ENCODE measurements at places on chromosomes 4 and X.

DNA sequence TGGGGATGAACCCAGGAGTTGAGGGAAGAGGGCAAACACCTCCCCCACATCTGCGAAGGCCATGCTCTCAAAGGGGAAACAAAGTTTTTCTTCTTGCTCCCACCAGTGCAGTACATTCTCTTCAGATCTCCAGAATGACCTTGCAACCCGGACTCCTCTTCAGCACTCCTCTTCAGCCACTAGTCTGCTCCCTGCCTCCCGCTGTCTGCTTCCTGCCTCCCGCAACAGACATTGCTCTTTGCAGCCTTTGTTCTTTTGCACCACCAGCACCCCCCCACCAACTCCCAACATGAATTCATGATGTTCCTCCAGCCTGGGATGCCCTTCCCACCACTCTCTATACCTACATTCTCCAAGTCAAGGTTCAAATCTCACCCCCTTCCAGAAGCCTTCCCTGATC lies 32.1 kb downstream of the UTP14A start:
- no peak for DNase-seq

GRCh38 chr4:71186566-71187403 lies 152.0 kb upstream of the SLC4A4 start:
- DNase-seq, result no peak

GRCh38 chrX:19720661-19721060 lies 166.7 kb downstream of the SH3KBP1 start:
- DNase-seq, result no peak

DNA sequence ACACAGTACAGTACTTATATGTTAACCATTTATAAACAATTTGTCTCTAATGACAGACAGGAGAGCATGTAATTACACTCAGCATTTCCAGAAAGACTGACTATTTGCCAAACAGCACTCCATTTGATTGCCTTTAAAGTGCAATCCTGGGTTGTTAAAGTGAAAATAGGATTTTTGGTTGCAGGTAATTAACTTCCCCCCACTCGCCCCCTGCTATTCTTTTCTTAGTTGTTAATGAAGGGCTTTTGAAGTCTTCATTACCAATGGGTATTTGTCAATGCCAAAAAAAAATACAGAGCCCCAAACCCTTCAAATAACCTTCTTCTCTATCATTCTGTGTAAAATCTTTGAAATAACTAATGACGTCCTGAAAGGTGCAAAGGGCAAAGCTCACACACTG lies 825.6 kb downstream of the STPG2 start:
- no peak for DNase-seq

DNA sequence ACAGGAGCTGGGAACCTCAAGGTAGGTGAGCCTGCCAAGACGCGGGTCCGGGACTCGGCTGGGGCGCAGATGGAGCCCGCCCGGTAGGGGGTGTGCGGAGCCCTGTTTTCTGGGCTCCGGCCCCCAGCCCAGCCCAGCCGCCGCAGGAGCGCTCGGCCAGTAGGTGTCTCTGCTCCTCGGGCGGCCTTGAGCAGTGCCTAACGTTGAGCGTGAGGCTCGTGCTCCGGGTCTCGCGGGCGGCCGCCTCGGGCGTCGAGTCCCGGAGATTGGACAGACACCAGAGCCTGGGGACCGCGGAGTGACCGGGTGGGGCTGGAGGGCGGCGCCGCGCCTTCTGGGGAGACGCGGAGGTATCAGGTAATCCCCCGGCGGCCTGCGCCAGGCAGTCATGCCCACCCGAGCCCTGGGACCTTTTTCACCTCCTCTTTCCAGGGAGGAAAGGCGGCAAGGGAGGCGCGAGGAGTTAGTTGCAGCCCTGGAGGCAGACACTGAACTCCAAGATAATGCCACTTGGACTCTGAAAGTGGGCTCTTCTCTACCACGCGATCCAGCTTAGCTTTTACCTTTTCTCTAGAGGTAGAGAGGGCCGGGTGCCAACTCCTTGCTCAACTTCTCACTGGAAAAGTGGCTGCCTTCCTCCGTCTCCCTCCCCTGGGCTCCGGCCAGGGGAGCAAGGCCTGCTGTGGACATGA lies 14.5 kb upstream of the FGG start:
- no peak for DNase-seq

DNA sequence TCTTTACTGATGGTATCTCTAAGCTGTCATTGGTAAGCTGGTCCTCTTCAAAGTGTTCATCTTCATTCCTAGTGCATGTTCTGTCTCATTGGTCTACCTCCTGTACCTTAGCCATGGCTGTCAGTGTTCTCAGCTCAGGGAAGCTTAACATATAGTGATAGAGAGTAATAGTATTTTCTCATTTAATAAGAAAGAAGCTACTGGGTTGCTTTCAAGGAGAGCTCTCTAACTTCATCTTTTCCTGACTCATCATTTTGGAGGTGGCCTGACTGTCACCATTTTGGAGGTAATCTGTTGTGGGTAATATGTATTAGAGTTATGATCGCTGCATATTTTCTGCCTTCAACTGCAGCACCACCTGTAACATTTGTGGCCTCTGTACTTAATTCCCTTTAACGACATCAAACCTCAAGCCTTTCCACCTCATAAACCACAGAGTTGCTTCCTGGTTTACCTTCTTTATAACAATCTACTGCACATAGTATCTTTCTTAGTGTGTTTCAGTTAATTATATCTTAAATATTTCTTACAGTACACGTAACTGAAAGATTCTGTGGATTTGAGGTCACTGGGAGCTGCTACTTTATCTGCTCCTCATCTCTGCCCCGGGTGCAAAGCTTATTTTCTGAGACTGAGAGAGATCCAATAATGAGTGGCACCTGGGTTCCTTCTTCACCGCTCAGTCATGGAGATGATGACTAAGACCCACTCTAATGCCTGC lies 474.0 kb upstream of the TECRL start:
- DNase-seq, result no peak

DNA sequence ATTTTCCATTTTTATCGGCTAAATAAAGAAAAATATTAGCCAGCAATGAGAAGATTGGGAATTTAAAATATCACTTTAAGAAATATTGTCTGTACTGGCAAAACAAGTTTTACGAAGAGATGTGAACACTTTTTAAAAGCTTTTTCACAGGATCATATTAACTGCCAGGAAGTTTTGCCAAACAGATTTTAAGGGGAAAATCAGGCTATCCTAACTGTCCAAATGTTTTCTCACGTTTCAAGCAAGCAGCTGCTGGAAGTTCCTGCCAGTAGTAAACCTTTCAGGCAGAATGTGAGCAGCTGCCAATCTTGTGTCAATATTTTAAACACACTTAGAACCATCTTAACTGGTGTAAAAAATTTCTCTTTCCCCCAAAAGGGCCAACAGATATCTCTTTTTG lies 101.1 kb downstream of the ADGRL3 start:
- DNase-seq, result no peak

DNA sequence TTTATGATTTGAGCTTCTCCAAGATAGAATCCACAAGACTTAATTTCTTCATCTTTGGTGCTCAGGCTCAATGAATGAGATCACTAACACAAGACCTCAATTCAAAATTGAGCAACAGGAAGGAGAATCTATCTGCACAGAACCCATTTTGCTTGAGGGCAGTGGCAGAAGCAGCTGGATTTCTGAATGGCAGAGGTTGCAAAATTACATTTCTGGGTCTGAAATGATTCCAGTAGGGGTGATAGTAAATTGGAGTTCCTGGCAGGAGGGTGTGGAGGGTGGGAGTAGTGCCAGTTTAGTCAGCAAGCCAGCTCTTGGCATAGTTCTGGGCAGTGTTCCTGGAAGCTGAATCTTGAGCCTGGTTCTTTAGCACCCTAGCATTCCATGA lies 281.1 kb downstream of the SLC7A11 start:
- DNase-seq, result peak; percentile 20

DNA sequence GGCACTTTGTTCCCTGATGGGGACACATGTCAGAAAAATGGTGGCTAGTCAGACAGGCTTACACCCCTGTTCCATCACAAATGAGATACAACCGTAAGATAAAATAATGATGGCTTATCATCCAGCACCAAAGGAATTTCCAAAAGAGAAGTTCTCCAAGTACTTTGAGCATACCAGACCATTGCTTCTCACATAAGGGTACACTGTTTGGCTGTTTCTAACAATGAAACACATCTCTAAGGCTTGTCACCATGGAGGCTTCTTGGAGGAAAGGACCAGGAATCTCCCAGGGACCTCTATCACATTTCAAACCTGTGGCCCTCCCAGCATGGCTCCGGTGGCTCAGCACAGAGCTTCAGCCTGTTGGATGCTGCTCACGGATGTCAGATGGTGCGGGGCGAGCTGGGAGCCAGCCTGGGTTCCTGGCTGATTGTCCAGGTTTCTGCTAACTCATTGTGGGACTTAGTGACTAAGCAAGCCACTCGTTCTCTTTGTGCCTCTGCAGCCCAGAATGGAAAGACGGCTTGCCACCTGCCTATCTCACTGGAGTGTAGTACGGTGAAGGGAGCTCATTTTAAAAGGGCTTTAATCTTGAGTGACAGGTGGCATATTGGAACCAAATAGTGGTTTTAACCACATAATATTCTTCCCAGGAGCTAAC lies 54.5 kb downstream of the FHDC1 start:
- no peak for DNase-seq

DNA sequence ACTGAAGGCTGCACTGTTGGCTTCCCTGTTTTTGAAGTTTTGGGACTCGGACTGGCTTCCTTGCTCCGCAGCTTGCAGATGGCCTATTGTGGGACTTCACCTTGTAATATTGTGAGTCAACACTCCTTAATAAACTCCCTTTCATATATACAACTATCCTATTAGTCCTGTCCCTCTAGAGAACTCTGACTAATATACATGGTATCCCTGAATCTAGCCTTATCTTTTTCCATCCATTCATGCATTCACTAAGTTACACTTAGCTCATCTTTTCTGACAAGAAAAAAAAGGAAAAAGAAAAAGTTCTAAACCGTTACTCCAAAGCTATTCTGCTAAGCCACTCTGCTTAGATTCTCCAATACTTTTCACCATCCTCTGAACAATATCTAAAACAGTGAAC lies 1260.2 kb upstream of the PCDH7 start:
- DNase-seq, result peak; percentile 31

DNA sequence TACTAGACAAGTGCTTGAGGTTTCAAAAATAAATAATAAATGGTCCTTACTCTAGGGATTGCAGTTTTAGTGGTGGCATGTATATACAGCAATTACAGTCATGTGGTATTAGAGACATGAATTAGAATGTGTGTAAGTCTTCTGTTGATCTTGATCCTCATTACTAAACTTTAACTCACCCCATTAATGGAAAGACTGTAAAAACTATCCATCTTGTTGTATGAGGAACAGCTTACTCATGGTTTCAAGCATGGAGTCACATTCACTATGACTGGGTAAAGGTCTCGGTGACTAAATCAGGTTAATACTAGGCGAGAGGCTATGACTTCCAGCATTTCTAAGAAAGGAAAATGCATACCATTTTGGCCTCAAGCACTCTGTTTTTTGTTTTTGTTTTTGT lies 107.0 kb upstream of the HPGD start:
- no peak for DNase-seq

DNA sequence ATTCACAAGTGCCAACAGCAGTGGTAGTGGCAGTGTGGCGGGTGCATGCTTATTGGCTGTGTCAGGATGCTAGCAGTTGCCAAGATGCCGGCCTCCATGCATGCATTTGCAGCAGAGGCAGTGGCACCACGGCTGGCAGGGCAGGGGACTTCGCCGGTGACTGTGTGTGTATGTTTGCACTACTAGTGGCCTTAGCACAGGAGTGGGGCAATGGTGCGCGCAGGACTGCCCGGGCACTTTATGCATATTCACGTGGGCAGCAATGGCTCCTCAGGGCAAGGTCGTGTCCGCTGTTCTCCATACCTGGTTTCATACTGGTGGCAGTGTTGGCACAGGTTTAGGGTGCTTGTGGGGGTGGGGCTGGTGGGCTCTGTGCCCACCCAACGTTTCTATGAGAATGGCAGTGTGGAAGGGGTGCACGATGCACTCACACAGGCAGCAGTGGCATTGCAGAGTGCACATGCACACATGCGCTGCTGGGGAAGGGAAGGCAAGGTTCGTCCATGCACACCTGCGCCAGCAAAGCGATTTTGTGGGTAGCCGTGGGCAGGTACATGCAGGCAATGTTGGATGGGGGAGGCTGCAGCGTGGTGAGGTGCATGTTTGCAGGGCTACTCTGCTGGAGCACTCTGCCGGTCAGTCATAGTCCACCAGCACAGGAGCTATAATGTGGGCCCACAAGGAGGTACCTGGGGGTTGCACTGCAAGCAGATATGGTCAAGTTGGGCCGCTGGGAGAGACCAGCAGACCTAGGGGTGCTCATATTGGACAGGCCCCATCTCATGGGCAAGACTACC lies 338.9 kb upstream of the TECRL start:
- no peak for DNase-seq

DNA sequence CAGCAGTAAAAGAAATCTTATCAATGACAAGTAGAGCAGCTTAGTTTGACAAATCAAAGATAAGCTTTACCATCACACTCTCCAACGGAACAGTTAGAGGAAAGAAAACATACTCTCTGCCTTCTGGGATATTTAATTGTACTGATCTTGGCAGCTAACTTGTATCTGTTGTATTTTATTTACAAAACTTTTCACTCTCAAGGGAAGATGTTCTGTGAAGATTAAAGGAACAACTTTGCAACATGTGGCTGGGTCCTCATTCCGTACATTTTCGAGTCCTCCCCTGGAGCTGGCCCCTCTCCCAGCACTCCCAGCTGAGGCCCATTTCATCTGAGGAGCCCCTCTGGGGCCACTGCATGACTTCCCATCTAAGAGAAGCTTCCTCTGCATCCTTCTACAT lies 74.4 kb downstream of the RPS3A start:
- DNase-seq, result no peak

DNA sequence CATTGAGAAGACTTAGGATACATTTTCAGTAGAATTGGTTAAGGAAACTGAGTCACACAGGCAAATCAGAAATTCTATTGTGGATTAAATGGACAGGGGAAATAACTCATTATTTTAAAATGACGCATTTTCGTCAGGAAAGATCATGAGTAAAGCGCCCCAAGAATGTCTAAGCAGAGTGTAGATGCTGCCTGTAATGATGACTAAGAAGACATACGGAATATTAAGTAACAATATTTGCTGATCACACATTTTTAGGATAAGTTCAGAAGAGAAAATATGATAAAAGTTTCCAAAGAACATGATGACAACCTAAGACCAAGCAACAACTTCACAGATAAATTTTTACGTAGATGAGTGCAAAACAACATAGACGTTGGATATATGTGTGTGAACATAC lies 596.3 kb upstream of the TENM3 start:
- peak; percentile 13 for DNase-seq

DNA sequence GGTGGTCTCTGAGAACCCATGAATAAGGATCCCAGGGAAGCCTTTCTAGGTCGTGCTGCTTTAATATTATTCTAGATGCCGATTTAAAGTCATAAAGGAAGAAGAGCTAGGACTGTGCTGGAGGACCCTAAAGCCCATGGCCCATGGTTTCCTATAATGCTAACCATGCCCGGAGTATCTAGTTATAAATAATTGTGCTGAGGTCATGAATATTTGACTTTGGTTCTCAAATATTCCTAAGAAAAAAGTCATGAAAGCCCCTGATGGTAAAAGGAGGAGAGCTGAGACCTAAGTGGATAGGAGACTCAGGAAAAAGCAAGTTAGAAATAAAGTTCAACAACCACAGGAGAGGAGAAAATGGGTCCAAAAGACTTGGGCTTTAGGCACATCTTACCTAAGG lies 132.0 kb downstream of the TBL1X start:
- DNase-seq, result no peak

- no peak for DNase-seq
Observed at GRCh38 chr4:61782133-61782532, 582.0 kb downstream of the ADGRL3 start.
